H1 (cell line): ENCODE measurements at places on chromosomes 2 and 18. TPM values are rescaled to one million over a fixed set of nuclear protein-coding genes. Genes with fewer than 3 reads are reported as not detected.

The PAX8 gene
- not detected in 2 replicates for total RNA-seq

The EML4 gene
- total RNA-seq: 99.4 and 104 TPM in 2 replicates

The PSD4 gene
- 1.2 and 1.3 TPM in 2 replicates for total RNA-seq

The FOXD4L1 gene
- not detected in 2 replicates for total RNA-seq

The ZAP70 gene
- total RNA-seq: not detected in 2 replicates

The GKN2 gene
- not detected in 2 replicates for total RNA-seq

The TTL gene
- 53.5 and 57.1 TPM in 2 replicates for total RNA-seq

The CPS1 gene
- 15.7 and 16.4 TPM in 2 replicates for total RNA-seq

The PKP4 gene
- 83.6 and 88.0 TPM in 2 replicates for total RNA-seq
